Psoas muscle (tissue), 8 donors: ENCODE measurements at places on chromosomes 11 and 22. TPM values are rescaled to one million over a fixed set of nuclear protein-coding genes. Genes with fewer than 3 reads are reported as not detected.

Gene EI24
- 140 TPM for total RNA-seq

Gene OR51F1
- total RNA-seq = not detected

Gene SLC16A8
- 0.23 TPM for total RNA-seq

Gene SCN3B
- 11.1 TPM for total RNA-seq

Gene ARVCF
- total RNA-seq = 19.9 TPM

Gene MUC6
- total RNA-seq = not detected

Gene SAA4
- 0.46 TPM for total RNA-seq
